ENCODE measurements at places on chromosomes 13 and 19. TPM values are rescaled to one million over a fixed set of nuclear protein-coding genes. Genes with fewer than 3 reads are reported as not detected.

Gene ACP7
- not detected for total RNA-seq

Gene FBXO27
- 0.82 TPM for total RNA-seq

Gene USPL1
- total RNA-seq, result 16.1 TPM

Gene PTPRS
- total RNA-seq, result 1.3 TPM

Gene FGF22
- not detected for total RNA-seq

Gene NAT14
- 32.7 TPM for total RNA-seq

Gene HNRNPA1L2
- total RNA-seq, result 8.2 TPM

Gene DHDH
- total RNA-seq, result 0.67 TPM

Gene SHC2
- total RNA-seq, result not detected

Gene GIPC3
- total RNA-seq, result 0.67 TPM

Gene SERPINE3
- not detected for total RNA-seq

Gene CHAF1A
- total RNA-seq, result 81.1 TPM

Gene SLC7A9
- not detected for total RNA-seq

Gene ZNF700
- 9.1 TPM for total RNA-seq

Data from activated CD8-positive, alpha-beta memory T cell treated with anti-CD3 and anti-CD28 coated beads for 36 hours (primary cell).